Activated CD8-positive, alpha-beta memory T cell treated with anti-CD3 and anti-CD28 coated beads for 1 hour (primary cell): ENCODE measurements at places on chromosomes 5 and 9.

DNA sequence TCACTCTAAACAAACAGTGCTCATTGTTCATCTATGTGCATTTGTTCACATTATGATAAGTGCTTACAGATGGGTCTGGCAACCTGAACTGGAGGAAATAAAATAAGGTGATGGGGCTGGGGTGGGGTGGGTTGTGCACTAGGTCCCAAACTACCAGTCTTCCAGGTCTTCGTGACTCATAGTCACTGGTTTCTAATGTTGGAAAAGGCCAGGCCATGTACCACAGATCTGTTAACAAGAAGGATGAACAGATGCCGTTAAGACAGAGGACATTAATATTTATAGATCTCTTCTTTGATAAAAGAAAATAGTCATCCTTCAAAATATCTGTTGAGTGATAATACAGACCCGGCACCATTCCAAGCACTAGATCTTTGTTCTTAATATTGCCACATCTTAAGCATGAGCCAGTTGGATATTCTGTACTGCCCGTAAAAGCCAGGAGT lies 71.4 kb upstream of the STARD4 start:
- DNase-seq: no peak

DNA sequence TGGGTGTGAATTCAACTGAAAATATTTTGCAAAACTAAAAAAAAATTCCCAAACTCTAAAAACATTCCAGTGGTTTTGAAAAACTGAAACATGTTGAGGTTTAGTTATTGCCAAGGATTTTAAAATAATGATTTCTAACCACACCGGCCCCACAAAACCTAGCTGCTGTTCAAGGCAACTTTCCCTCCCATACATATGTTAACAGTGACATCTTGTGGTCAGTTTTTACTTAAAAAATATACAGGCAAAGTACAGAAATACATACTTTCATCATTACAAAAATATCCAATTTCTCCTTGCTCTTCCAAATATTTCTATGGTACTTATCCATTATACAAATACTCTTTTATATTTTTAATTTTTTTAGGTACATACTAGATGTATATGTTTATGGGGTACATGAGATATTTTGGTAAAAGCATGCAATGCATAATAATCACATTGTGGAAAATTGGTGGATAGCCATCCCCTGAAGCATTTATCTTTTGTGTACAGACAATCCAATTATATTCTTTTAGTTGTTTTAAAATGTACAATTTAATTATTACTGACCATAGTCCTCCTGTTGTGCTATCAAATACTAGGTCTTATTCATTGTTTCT lies 34.4 kb upstream of the MRPS30 start:
- no peak for DNase-seq

GRCh38 chr9:90074316-90074962 lies 469.6 kb downstream of the GADD45G start:
- DNase-seq: no peak

DNA sequence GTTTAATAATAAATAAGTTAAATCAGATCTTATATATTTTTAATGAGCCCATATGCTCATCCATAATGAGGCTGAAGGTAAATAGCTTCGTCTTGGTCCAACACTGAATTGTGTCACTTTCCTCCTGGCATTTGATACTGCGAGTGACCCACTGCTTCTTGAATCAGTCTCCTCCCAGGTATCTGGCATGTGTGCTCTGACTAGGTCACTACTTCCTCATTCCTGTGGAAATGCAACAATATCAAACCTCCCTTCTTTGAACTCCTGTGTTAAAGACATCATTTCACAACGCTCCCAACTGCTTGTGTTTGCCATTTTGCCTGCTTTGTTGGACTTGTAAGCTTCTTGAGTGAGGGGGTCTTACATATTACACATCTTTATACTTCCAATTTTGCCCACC lies 157.7 kb downstream of the SLC24A2 start:
- no peak for DNase-seq

DNA sequence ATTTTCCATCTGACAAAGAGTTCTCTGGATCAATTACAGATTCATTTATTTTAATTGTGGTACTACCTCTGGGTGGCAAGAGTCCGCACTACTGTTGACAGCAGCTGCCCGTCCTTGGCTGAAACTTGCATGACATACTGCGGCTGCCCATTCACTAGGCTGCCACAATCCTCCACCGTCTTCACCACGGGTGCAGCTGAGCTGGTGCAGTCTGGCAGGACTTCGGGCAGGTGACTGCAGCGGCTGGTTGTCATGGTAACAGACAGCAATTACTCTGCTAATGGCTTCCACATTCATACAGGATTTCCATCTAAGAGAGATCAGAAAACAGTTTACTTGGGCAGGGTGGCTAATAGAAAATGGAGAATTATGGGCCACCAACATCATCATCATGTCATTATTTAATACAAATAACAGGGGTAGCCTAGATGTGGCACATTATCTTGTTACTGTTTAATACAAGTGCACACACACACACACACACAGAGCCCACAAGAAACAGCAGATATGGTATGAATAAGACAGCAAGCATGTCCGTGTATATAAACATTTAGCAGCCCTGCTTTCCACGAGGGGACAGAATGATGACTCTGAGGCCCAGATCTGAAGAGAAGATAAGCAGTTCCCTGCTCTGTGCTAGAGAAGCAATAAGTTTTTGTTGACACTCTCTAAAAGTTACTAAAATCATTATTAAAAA lies 112.3 kb downstream of the MARCHF3 start:
- DNase-seq: no peak

DNA sequence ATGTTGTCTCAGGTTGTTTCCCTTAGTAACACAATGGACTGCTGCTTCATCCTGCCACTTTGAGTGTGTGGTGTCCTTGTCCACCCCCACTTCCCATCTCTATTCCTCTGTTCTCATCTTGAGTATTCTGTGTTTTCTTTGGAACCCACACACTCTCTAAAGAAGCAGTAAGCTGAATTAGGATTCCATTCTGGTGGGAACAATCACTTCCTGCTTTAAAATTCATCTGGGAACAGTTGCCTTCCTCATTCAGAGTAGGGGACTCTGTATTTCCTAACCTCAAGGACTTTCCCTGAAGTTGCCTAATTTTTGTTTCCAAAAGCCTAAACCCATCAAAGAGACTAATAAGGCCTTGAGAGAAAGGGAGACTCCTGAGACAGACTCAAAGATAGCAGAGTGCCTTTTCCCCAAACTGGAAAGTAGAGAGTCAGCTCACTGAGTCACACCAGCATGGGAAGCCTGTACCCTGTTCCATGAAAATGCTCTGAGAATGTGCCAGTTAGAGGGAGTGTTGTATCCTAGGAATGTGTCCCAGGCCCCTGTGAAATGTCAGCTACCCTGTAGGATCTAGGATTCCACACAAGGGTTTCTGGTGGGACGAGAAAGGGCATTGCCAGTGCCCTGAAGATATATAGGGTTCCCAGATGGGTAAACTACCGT lies 63.6 kb downstream of the CCDC192 start:
- DNase-seq: no peak
